Stomach (tissue), 19 donors: ENCODE measurements at places on chromosomes 3 and 15. TPM values are rescaled to one million over a fixed set of nuclear protein-coding genes. Genes with fewer than 3 reads are reported as not detected.

SH2D7 gene
- 0.45 TPM for total RNA-seq

MYLK gene
- 483 TPM for total RNA-seq

SHF gene
- 7.6 TPM for total RNA-seq

CPNE9 gene
- not detected for total RNA-seq

METTL6 gene
- 7.0 TPM for total RNA-seq

ANP32A gene
- total RNA-seq = 98.6 TPM

DNA sequence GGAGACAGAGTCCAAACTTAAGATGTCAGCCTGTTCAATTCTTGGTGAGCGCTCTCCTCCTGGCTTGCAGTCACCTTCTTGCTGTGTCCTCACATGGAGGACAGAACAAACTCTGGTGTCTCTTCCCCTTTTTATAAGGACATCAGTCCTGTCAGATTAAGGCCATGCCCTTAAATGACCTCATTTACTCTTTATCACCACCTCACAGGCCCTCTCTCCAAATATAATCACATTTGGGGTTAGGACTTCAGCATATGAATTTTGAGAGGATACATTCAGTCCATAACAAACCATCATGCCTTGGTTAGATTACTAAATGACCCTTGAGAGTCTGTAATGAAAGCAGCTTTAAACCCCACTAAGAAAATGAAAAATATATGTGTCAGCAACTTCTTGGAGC is 175.2 kb downstream of the TAFA4 start:
- no peaks in the 10 kb centered on the region for H3K27me3 ChIP-seq
- H3K27ac ChIP-seq = no peak overlapping the region
- no peak overlapping the region for H3K4me3 ChIP-seq
- no peaks in the 10 kb centered on the region for H3K4me1 ChIP-seq

GRCh38 chr3:110307065-110307809 is 764.4 kb upstream of the NECTIN3 start:
- H3K27ac ChIP-seq = no peak overlapping the region
- no peaks in the 10 kb centered on the region for H3K36me3 ChIP-seq
- H3K4me3 ChIP-seq = no peak overlapping the region
- H3K27me3 ChIP-seq = no peaks in the 10 kb centered on the region
- H3K4me1 ChIP-seq = no peaks in the 10 kb centered on the region

- no peak overlapping the region for H3K27ac ChIP-seq
- peaks cover 46% of the 10 kb centered on the region for H3K36me3 ChIP-seq
- peak overlapping the region; percentile 86 for H3K4me3 ChIP-seq
Observed at GRCh38 chr3:49721896-49722781, 1.6 kb downstream of the GMPPB start.

DNA sequence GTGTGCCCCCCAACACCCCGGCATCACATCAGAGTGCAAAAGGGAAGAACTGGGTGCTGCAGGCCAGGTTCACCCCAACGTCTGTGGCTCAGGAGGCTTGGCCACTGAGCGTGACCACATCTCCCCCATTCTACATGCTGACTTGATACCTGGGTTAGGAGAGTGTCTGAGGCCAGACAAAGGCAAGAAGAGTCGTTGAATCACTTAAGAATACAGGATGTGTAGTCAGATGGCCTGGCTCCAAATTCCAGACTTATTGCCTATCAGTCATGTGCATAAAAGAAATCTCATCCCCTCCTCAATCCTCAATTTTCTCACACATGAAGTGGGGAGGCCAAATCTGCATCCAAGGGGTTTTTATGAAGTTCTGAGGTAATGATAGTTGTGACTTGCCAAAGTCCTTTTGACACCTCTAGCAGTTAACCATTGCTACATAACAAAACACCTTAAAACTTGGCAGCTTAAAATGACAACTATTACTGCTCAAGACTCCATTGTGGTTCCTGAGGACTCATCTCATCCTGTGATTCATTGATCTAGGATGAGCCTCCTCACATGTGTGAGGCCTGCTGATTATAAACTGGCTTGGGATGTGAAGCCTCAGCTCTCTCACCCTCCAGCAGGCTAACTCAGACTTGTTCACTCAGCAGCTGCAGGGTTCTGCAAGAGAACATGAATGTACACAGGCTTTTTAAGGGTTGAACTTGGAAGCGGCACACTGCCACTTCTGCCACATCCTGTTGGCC is 138.8 kb upstream of the TLE3 start:
- H3K4me3 ChIP-seq = no peak overlapping the region
- no peak overlapping the region for H3K27ac ChIP-seq
- no peaks in the 10 kb centered on the region for H3K27me3 ChIP-seq
- no peaks in the 10 kb centered on the region for H3K4me1 ChIP-seq

GRCh38 chr3:183381179-183381578 is 47.2 kb downstream of the MCF2L2 start:
- peaks cover 23% of the 10 kb centered on the region for H3K4me1 ChIP-seq
- H3K36me3 ChIP-seq = no peaks in the 10 kb centered on the region
- DNase-seq = no peak
- no peak overlapping the region for H3K4me3 ChIP-seq
- H3K27ac ChIP-seq = no peak overlapping the region

DNA sequence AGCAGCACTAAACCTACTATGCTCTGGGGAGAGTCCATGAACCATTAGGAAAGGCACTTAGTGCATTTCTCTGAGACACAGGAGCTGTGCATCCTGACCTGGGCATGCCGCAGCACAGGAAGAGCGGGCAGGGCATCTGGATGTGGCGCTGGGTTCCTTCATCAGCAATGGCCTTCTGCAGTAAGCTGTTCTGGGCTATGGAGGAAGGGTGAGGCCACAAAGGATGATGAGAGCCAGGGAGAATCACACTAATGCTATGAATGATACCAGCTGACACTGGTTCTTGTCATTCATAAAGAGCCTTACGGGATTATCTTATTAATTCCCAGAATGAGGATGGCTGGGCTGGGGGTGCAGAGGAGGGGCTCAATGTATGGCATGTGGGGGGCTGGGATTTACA is 12.7 kb upstream of the SCN10A start:
- H3K4me1 ChIP-seq = peaks cover 4% of the 10 kb centered on the region
- H3K27ac ChIP-seq = no peak overlapping the region
- no peaks in the 10 kb centered on the region for H3K36me3 ChIP-seq
- DNase-seq = no peak
- no peaks in the 10 kb centered on the region for H3K27me3 ChIP-seq

- peaks cover 7% of the 10 kb centered on the region for H3K4me1 ChIP-seq
- DNase-seq = no peak
- H3K27me3 ChIP-seq = no peaks in the 10 kb centered on the region
- H3K4me3 ChIP-seq = no peak overlapping the region
Observed at GRCh38 chr3:102307442-102307841, 127.4 kb upstream of the ZPLD1 start.

- DNase-seq = no peak
- H3K36me3 ChIP-seq = no peaks in the 10 kb centered on the region
- H3K4me3 ChIP-seq = no peak overlapping the region
- H3K4me1 ChIP-seq = no peaks in the 10 kb centered on the region
Observed at GRCh38 chr15:91075739-91076138, 24.3 kb upstream of the SV2B start.

DNA sequence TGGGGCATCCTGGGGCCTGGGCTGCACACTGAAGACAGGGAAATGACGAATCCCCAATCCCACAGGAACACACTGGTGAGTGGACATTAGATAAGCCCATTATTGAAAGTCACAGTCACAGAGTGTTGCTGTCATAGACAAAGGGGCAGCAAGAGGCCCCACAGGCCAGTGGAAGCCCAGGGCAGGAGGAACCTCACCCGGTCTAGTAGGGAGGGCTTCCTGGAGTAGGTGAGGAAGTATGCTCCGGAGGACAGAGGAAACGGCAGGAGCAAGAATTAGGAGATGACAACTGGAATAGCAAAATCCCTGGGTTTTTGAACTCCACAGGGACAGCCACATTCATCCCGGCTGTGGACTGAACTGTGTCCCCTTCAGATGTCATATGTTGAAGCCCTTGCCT is 101.2 kb downstream of the TPRA1 start:
- no peak overlapping the region for H3K4me3 ChIP-seq
- no peaks in the 10 kb centered on the region for H3K36me3 ChIP-seq
- H3K4me1 ChIP-seq = no peaks in the 10 kb centered on the region
- H3K27me3 ChIP-seq = no peaks in the 10 kb centered on the region
- no peak for DNase-seq
- H3K27ac ChIP-seq = no peak overlapping the region

- no peak overlapping the region for H3K4me3 ChIP-seq
- H3K4me1 ChIP-seq = peaks cover 15% of the 10 kb centered on the region
- DNase-seq = no peak
- H3K36me3 ChIP-seq = no peaks in the 10 kb centered on the region
- H3K27ac ChIP-seq = no peak overlapping the region
Observed at GRCh38 chr3:72278349-72279067, 493.6 kb upstream of the PROK2 start.

DNA sequence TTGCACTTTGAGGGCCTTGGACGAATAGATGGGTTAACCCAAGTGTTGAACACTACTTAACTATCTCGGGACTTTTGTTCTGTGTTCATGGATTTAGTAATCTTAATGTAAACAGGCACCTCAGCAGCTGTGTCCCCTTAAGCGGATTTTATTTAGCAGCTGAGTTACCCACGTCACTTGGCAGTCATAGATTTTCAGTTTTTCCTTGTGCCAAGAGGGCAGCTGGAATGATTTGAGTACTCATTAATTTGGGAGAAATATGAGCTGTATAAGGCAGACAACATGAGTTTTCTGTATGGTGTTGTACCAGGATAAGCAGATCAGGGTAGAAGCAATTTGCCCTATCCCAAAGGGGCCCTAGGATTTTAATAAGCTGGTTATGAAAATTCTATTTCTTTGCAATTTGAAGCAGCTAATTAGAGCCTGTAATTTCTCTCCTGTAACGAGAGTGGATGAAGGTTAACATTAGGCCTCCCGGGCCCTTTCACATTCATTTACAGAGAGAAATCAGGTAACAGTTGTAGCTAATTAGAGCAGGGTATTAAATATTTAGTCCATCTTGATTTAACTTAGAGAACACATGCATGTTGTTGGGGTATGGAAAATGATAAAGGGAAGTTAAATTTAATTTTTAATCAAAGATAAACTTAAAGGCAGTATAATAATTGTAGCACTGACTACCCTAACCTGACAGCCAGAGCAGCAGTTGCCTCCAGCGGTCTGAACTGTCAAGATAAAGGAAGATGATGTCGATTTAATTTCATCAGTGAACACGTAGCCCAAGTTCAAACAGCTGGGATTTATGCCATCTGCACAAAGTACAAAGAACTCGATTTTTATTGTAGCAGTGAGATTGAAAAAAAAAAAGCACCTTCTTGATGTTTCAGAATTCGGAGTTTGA is 194.5 kb downstream of the LRTM1 start:
- H3K4me1 ChIP-seq = no peaks in the 10 kb centered on the region
- no peak overlapping the region for H3K4me3 ChIP-seq

DNA sequence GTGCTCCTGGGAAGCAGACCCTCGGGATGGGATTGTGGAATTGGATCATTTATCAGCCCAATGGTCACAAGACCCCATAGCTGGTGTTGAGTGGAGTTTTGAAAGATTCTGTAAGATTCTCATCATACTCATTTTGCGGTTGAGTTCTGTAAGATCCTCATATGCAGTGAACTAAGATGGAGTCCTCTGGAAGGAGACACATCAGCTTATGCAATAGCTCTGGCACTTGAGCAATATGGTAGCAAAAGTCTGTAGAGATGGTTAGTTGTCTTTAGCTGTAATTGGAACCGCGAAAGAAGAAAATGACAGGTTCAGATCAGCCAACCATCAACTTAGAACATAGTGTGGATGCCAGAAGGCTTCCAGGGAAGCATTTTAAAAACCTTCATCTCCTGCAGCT is 184.5 kb upstream of the TSC22D2 start:
- no peaks in the 10 kb centered on the region for H3K27me3 ChIP-seq
- no peaks in the 10 kb centered on the region for H3K36me3 ChIP-seq
- no peaks in the 10 kb centered on the region for H3K4me1 ChIP-seq

GRCh38 chr3:149648525-149648924 is 9.3 kb downstream of the WWTR1 start:
- H3K36me3 ChIP-seq = no peaks in the 10 kb centered on the region
- H3K4me3 ChIP-seq = no peak overlapping the region
- H3K27ac ChIP-seq = peak overlapping the region; percentile 46
- DNase-seq = peak; percentile 27
- peaks cover 85% of the 10 kb centered on the region for H3K4me1 ChIP-seq
- no peaks in the 10 kb centered on the region for H3K27me3 ChIP-seq

- no peaks in the 10 kb centered on the region for H3K4me1 ChIP-seq
- no peak overlapping the region for H3K4me3 ChIP-seq
- no peak for DNase-seq
- no peak overlapping the region for H3K27ac ChIP-seq
Observed at GRCh38 chr15:69265347-69265955, 33.3 kb upstream of the PAQR5 start.
